ENCODE measurements at places on chromosomes 11 and 22.

- DNase-seq: no peak
Measured at GRCh38 chr11:6351782-6352382, 31.6 kb upstream of the CAVIN3 start.

- DNase-seq: no peak
Measured at GRCh38 chr11:88806410-88806809, 259.4 kb downstream of the GRM5 start.

DNA sequence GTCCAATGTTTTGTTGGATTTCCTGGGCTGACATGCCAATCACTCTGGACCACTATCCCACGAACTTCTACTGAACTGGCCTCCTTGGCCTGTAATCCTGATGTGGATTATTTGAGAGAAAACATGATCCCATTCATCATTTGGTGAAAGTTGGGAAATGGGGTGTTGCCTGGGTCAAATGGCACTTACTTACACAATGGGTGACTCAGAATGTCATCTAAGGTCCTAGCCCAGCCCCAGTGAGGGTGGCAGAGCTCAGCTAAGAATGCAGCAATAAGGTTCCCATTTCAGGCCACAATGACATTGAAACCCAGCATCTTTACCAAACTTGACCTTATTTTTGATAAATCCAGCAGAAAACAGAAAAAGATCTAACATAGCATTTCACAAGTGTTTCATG lies 8.0 kb upstream of the DSCAML1 start:
- DNase-seq: no peak

- no peak for DNase-seq
Measured at GRCh38 chr22:33864723-33865130, 55.5 kb downstream of the LARGE1 start.

DNA sequence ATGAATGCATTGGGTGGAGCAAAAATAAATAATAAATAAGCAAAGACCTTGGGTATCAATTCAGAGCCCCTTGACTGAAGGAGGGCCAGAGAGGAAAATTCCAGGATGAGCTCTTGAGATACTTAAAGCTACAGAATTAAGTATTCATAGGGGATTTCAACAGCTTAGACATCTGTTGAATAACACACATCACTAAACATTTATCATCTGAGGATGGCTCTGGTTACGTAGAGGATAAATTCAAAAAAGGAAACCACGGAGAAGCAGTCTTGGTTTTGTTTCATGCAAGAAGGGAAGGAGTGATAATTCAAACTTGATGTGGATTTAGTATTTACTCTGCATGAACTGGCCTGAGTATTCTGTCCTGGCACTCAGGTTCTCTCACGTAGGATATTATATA lies 29.8 kb downstream of the ARHGAP42 start:
- no peak for DNase-seq
